ENCODE measurements at places on chromosomes 11 and 22.
A peak's percentile ranks its signal among the peaks of the same experiment; 100 is the strongest.

GRCh38 chr11:131397675-131398074, 27.3 kb downstream of the NTM start:
- DNase-seq = no peak

- no peak for DNase-seq
Measured at GRCh38 chr11:40683010-40683409, 776.4 kb downstream of the LRRC4C start.

- no peak for DNase-seq
Measured at GRCh38 chr22:21981874-21982273, 713 bp downstream of the TOP3B start.

DNA sequence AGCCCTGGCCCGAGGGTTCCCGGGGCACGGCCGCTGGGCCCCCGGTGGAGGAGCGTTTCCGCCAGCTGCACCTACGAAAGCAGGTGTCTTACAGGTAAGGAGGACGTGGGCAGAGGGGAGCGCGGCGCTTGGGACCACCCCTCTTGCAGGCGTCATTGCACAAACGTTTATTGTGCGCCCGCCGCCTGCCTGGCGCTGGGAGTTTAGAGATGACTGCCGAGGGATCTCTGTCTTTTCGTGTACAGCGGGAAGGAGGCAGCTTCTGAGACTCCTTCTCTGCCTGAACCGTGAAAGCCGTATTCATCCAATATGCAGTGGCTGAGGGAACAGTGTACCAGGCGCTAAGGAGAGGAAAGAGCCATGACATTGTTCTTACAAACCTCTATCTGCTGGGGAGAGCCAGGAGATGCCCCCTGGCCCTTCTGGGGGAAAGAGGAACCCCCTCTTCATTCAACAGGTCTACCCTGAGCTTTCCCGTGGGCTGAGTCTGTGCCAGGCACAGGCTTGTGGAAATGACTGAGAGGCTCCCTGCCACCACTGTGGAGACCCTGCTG, 13.8 kb upstream of the DGKZ start:
- peak; percentile 15 for DNase-seq

DNA sequence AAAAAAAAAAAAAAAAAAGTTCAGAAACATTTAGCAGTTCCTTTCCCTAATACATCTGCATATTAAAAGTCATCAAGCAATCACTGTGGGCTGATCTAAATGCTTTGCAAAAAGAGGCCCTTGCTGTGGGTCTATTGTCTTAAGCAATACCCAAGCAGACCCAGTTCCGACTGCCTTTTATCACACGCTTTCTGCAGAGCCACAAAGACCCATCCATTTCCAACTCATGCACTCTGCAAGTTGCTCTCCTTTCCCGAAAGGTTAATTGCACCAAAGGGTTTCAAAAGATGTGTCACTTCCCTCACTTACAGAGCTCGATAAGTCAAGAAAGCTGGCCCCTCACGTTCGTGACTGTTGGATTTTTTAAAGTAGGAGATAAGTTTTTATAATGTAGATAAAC, 138.9 kb downstream of the MPPED1 start:
- DNase-seq = no peak

DNA sequence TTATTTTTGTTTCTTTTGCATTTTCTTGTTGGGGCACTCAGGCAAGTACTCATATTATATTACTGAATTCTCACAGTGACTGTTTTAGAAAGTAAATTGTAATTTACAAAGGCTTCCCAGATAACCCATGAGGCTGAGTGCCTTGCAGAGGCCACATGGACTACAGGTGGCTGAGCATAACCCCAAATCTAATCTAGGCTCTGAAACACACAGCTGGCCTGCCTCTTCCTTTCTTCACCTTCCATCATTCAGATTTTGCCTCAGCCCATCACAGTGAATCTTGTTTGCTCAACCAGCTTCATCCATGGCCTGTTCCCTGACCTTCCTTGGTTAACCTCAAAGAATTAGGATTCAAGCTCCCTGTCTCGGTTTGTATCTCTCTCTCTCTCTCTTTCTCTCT, 78.5 kb upstream of the PRDM11 start:
- DNase-seq = no peak

DNA sequence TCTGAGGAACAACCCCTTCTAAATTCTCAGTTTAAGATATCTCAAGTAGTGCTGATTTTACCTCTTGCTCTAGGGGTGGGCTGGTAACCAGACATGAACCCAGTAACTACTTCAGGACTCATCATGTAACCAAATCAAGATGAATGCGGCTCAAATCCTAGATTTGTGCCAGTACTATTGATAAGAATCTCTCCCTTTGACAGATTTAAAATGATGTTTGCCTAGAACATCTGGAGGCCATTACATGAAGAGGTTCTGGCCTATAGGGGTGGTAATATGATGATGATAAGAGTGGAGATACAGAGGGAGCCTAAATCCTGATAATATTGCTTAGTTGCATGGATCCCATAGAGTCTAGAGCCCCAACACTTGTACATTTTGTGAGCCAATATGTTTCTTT, 672.6 kb upstream of the ANO5 start:
- no peak for DNase-seq

DNA sequence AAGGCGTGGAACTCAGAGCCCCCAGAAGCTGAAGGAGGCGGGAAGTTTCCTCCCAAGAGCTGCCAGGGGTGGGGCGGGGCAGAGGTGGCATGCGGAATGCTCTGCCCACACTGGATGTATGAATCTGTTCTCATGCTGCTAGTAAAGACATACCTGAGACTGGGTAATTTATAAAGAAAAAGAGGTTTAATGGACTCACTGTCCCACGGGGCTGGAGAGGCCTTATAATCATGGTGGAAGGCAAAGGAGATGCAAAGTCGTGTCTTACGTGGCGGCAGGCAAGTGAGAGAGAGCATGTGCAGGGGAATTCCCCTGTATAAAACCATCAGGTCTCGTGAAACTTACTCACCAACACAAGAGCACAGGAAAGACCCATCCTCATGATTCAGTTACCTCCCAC, 57.6 kb downstream of the SMIM38 start:
- no peak for DNase-seq

GRCh38 chr11:22859756-22860155, 518 bp downstream of the CCDC179 start:
- DNase-seq = no peak

- no peak for DNase-seq
Measured at GRCh38 chr11:2517016-2517385, 72.2 kb downstream of the KCNQ1 start.

- no peak for DNase-seq
Measured at GRCh38 chr11:48055292-48056132, 75.2 kb downstream of the PTPRJ start.

GRCh38 chr11:75509020-75509720, 16.6 kb downstream of the GDPD5 start:
- no peak for DNase-seq

DNA sequence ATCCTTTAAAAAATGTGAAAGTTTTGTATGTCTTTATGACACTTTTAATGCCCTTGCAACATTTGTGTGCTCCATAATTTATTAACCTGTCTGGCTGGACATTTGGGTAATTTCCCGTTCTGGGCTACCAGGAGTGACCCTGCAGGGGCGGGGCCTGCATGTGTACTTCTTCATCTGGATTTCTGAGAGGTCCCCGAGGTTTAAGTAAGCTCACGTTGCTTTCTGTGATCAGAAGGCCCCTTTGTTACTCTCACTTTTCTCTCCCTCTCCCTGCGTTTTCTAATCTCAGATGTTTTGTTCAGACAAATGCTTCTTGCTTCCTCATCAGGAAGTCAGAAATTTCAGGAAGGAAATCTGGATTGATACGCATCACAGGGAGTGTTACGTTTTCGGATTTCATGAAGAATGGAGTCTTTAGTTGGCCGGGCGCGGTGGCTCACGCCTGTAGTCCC, 78.9 kb upstream of the CRYBB3 start:
- DNase-seq = no peak

- DNase-seq = no peak
Measured at GRCh38 chr11:73313652-73314051, 5.6 kb downstream of the ARHGEF17 start.

GRCh38 chr11:4672470-4672869, 25.2 kb downstream of the OR51E2 start:
- DNase-seq = no peak

DNA sequence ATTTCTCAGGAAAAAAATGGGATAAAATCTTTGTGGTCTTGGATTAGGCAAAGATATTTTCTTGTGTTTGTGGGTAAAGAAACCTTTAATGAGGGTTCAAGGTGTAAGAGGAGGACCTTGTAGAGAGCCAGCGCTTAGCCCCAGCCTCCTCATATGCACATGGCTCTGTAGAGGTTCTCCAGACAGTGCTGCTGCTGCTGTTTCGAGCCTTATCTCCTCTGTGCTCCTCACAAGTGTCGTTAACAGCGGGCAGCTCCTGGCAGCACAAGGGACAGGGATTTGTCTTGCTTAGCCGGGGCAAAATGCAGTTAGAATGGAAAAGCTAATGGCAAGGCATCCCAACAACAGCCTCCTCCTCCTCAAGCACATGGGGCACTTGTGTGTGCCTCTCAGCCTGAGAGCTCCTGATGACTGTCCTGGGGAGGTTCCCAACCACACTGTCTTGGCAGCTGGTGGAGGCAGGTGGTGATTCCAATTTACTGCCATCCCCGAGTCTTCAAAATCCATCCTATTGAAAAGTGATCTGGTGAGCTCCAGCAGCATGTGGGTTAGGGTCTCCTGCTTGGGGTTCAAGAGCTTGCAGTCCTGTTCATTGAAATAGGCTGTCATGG, 7.6 kb upstream of the MSANTD2 start:
- no peak for DNase-seq

DNA sequence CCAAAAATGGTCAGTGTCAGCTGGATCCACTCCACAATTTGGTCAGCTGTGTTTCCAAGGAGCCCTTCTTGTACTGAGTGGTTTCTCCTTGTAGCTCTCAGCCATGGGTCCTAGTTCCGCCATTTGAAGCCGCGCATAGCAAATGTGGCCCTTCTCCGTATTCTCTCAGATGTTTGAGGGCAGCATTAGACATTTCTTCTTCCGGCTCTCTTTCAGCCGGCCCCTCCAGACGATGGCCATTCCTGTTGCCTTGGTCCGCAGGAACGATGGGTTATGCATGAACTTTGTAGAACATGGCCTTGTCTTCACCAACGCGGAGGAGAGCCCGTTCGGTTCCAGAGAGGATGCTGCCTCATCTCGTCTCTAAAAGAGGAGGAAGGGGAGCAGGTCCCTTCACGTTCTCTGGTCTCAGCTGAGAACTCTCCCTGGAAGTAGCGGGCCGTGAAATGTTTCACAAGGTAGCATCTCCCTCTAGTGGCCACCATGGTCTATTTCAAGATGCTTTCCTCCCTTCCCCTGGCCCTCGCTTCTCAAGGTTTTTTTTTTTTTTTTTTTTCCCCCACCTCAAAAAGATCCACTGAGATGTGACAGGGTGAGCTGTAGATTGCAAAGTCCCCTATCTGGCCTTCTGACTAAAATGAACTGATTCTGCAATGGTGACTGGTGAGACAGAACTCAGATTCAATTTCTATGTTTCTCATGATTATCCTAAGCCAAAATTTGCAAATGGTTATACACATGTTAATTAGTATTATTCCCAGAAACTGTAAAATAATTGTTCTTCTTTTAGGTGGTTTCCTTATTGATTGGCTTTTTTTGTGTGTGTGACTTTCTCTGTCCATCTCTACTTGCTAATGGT, 19.8 kb upstream of the PLET1 start:
- peak; percentile 41 for DNase-seq

DNA sequence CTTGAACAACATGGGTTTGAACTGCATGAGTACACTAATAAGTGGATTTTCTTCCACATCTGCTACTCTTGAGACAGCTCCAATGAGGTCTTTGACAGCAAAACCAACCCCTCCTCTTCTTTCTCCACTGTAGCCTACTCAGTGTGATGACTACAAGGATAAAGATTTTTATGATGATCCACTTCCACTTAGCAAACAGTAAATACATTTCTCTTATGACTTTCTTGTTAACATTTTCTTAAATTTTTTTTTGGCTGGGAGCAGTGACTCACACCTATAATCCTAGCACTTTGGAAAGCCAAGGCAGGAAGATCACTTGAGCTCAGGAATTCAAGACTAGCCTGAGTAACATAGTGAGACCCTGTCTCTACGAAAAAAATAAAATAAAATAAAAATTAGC, 9.9 kb upstream of the EIF4G2 start:
- DNase-seq = no peak

DNA sequence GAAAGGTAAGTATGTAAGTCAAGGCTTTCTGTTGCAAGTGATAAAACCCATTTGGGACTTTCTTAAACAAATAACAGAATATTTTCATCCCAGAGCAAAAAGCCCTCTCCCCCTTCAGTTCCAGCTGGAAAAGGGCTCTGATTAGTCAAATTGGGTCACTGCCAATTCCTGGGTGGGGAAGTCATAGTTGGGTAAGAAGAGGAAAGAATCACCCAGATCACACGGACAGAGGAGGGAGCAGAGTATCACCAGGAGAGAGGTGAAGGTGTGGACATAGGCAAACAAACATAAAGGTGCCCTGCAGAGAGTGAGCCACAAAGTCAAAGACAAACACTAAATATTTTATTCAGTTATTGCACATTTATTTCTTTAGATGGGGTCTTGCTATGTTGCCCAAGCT, 36.3 kb upstream of the SORL1 start:
- no peak for DNase-seq

- no peak for DNase-seq
Measured at GRCh38 chr11:114610550-114610949, 15.0 kb upstream of the NXPE4 start.
